ENCODE measurements at places on chromosomes 3 and 15. TPM values are rescaled to one million over a fixed set of nuclear protein-coding genes. Genes with fewer than 3 reads are reported as not detected.

- DNase-seq, result no peak
Observed at GRCh38 chr3:64988188-64988587, 300.4 kb upstream of the ADAMTS9 start.

DNA sequence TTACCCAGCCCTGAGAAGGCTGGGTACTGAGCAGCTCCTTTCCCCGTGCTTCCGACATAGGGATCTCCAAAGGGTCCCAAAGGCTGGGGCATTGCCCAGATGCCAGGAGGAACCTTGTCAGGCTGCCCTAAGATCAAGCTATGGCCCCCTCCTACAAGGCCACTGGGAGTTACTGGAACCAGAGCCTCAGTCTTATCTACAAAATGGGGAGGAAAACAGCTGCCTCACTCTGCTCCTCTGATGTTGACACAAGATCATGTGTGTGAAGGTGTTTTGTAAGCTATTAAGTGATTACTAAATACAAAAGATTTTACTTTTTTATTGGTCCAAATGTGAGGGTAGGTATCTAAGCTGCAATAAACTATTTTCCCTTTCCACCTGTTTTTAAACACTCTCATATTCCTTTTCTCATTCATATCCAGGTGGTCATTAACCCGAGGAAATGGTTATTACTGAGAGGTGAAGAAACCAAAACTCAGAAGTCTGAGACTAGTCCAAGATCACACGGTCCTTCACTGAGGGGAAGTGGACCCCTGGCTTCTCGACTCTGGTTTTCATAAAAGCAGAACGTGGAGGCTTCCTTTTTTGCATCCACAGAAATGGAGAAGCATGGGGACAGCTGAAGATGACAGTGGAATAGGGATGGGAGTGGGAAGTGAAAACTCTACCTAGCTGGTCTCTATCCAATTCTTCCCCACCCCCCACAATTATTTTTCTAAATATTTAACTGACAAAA is 1.7 kb downstream of the ARPIN start:
- DNase-seq, result no peak

- no peak for DNase-seq
Observed at GRCh38 chr15:97995881-97996603, 35.5 kb downstream of the ARRDC4 start.

The ZNF80 gene
- not detected for total RNA-seq

DNA sequence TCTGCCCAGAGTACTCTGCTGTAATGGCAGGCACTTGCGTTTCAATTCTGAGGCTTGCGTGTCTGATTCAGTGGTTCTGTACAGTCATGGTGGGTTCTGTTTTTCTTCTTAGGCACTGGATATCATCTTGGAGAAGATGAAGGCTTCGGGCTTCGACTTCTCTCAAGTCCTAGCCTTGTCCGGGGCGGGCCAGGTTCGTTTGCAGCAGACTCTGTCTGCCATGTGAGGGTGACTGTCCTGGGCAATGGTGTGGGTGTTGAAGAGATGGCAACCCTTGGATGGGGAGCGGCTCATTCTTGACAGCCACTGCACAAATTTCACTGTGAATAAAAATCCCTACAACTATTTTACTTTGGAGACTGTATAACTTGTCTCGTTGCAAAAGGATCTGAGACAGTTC is 16.2 kb downstream of the XYLB start:
- DNase-seq, result no peak

GRCh38 chr3:127196466-127197299 is 3.8 kb downstream of the PRR23E start:
- DNase-seq, result no peak

The KBTBD13 gene
- total RNA-seq, result not detected

DNA sequence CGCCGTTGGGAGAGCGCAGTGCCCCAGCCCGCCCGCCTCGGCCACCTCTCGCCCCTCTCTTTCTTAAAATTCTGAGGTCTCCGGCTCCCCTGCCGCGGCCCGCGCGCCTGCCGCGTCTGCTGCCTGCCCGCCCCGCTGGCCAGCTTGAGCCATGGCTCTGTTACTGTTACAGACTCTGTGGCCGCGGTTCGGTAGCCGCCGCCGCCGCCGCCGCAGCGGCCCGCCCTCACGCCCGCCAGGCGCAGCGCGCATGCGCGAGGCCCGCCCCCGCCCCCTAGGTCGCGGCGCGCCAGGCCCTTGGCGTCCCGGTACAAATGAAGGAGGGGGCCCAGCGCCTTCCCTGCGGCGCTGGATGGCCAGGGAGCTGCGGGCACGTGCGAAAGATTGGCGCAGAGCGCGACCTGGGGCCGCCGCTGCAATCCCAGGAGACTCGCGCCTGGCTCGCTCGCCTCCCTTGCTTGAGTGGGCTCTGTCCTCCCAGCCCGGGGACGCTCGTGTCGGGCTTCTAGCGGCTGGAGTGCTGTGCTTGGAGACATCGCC is at the start of gene ONECUT1:
Gene ONECUT1, minus strand, starts transcription at position 168 of the 540 bp plus-strand sequence. CDS start 452 bp downstream, outside the sequence.
- DNase-seq, result no peak

The ITGA11 gene
- total RNA-seq, result 0.62 TPM

DNA sequence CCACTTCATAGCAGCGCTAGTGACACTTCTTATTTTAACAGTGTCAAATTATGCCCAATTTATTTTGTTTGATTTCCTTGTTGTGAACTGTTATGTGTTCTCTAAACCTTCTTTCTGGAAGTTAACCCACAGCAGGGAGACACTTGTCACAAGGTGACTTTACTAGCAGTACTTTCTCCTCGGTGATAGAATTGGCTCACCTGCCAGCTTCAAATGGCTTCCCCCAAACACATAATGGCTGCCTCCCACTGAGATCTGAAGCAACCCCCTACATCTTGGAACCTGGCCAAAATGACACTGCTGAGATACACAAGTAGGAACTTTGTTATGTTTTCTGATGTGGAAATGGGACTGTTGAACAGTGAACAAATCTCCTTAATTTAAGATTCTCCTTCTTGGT is 238.8 kb upstream of the DPH6 start:
- DNase-seq, result no peak

DNA sequence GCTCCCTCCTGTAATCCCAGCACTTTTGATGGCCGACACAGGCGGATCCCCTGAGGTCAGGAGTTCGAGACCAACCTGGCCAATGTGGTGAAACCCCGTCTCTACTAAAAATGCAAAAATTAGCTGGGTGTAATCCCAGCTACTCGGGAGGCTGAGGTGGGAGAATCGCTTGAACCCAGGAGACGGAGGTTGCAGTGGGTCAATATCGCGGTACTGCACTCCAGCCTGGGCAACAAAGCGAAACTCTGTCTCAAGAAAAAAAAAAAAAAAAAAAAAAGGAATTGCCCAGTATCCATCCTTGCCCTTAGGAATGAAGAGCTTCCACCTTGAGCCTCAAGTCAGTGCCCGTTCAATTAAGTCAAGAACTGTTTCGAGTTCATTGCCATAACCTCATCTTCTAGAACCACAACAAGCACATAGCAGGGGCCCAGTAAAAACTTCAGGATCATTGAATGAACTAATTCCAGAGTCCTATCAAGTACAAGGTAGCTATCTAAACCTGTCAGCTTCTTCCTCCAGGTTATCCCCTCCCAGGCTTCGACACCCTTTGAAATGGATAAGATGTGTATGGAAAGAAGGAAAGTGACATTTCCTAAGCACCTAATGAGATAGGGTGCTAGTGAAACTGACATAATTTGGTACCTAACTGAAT is 826 bp downstream of the DBR1 start:
- DNase-seq, result no peak

The PPARG gene
- 0.94 TPM for total RNA-seq

The TOPBP1 gene
- 47.9 TPM for total RNA-seq

The FAM107A gene
- total RNA-seq, result 24.8 TPM

DNA sequence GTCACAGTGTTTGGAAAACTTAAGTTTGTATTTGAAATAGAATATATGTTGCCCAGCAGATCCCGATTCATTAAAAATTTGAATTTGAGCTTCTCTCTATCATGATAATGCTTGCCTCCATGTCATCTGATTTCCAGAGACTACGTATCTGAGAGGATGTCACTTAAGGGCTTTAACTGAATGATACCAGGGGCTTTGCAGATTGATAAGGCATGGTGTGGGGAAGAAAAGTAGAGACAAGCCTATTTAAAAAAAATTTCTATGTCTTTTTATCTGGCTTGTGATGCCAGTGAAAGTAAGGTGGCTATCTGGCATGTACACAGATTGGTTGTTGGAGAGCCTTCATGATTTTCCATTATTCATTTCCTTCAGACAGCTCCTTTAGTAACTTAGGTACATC is 72.7 kb downstream of the UBE2E2 start:
- DNase-seq, result no peak

DNA sequence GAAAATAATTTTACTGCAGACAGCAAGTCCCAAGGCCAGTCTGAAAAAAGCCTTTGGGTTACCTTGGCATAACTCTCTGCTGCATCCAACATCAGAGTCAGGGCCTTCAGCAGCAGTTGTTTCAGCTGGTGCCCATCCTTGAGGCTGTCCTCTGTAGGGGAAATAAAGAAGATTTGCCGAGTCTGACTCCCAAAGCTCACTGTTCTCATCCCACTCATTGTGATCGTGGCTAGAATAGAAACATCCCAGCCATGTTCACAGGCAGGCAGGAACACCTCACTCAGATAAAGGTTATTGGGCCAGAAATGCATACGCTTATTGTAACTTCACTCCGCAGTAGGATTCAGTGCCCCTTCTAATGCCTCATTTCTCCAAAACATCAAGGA is 29.2 kb downstream of the EIF3J start:
- no peak for DNase-seq

GRCh38 chr3:51397392-51397791 is 6.3 kb downstream of the RBM15B start:
- no peak for DNase-seq

The SLC28A1 gene
- total RNA-seq, result not detected

The GPR160 gene
- total RNA-seq, result 2.5 TPM

GRCh38 chr15:49235446-49236124 is 65.5 kb downstream of the GALK2 start:
- DNase-seq, result peak; percentile 48

GRCh38 chr3:78765671-78766485 is 1001.9 kb downstream of the ROBO1 start:
- no peak for DNase-seq

DNA sequence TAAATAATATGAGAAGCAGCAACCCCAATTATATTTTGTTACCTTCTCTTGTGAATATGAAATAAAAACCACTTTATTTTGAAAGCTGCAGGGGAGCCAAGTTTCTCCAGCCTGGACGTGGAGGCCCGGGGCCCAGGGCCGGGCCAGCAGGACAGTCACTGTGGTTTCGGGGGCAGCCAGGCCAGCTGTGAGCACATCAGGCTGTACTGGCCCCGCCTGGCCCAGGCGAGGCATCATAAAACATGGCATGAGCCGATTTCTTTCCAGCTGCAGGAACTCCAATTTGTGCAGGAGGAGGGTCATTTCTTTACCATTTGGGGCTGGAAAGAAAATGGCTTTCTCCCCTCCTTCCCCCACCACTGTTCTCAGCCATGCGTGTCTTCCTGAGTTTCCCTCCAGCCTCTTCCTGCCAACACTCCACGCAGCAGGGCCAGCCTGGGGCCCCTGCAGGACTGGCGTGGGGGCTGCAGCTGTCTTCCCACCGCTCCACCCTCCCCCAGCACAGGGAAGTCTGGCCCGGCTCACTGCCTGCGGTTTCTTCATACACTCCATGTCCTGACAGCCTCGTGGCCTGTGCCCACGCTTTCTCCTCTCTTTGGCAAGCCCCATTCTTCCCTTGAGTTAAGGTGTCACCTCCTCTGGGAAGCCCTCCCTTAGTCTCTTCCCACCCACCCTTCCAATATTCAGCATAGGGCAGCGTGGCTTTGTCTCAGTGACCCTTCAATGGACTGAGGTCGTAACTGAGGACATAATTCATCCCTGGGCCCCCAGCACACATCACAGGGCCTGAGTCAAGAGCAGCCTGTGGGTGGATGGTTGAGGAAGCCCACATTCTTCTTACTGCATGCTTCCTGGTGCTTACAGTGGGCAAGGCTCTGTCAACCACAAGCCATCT is 135.8 kb downstream of the CHSY1 start:
- no peak for DNase-seq

DNA sequence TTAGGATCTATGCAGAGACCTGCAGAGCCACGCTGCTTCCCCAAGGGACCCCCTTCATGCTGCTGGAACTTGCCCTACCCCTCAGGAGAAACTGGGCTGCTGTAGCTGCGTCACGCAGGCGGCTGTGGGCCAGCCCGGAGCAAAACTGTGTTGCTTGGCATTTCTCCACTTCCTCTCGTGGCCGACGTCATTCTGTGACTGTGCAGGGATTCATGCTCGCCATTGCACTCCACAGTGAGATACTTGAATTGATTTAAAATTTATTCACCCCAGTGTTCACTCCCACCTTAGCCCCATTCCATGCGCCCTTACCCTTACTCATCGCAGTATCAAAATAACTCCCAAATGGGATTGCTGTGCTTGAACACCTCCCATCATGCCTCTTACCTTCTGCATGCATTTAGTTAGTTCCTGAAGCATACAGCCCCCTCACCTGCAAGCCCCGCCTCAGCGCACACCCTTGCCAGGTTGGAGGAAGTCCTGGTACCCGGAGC is 45.7 kb downstream of the TMEM44 start:
- DNase-seq, result peak; percentile 5

The SH3BP5 gene
- 61.6 TPM for total RNA-seq

GRCh38 chr3:58575971-58576652 is 1.1 kb downstream of the FAM107A start:
- DNase-seq, result no peak

The RASGRP1 gene
- 20.4 TPM for total RNA-seq

The KCNMB2 gene
- 15.4 TPM for total RNA-seq

DNA sequence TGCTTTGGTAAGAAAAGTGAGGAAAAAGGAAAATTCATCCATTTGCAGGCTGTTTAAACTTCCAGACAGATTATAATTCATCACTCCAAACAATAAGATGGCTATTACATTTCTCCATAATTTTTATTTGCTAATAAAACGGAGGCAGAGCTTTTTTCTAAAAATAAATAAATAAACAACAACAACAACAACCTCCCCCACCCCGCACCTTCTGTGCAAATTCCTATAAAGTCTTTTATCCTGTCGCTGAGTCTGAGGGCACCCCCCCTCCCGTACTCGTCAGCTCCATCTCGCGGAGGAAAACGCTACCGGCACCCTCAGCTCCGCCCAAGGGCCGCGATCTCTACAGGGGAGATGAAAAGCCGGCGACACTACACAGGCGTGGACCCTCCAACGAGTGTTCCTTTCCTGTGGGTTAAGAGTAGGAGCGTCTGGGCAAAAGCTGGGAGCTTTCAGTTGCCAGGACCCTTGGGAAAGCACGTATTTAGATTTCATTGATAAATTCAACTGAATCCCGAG is 1.0 kb upstream of the ATP1B3 start:
- peak; percentile 80 for DNase-seq

GRCh38 chr15:52102463-52102862 is 10.1 kb downstream of the BCL2L10 start:
- no peak for DNase-seq

The GOLGA8J gene
- total RNA-seq, result not detected
